ENCODE measurements at places on chromosomes 1 and 21.

- DNase-seq = no peak
Observed at GRCh38 chr1:10692401-10693021, 103.9 kb downstream of the CASZ1 start.

GRCh38 chr1:9590945-9591668 lies 2.4 kb downstream of the TMEM201 start:
- no peak for DNase-seq

DNA sequence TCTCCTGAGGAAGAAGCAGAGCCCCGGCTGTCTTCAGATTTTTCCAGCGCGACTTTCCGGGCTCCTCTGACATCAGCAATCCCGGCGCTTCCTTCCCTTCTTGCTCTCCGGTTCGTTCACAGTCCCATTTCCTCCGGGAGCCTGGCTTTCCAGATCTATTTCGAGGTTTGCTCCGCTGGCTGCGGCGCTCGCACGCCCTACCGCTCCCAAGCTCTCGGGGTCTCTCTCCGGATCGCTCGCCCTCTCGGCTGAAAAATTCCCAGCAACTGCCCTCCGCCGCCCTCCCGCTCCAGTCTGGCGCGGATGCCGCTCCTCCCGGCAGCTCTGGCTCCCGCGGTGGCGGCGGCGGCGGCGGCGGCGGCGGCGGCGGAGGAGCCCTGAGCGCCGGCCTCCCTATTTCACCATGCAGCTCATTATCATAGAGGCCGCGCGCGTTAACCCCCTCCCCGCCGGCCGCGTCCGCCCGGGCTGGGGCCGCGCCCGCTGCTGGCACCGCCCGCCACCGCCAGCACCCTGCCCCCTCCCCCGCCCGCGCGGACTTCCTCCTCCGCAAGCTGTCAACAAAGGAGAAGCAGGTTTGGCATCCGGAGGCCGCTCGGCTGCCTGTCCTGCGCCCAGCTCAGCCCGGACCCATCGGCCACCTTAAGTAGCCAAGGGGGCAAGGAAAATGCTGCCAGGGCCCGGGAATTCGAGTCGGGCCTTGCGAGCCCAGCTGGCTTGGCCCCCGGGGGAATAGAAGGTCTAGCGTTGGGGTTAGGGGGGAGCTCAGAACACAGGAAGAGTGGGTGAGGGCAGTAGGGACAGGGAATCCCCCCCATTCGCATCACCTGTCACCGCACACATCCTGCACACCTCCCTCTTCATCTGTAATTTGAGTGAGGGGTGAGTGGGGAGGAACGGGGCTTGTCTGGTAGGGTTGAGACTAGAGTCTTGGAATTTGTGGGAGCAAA lies at the start of gene PLXNA2:
Gene PLXNA2 (minus strand): TSS at position 418 of the 950 bp plus-strand sequence. CDS start 26,462 bp downstream, outside the sequence.
- DNase-seq = peak; percentile 74

DNA sequence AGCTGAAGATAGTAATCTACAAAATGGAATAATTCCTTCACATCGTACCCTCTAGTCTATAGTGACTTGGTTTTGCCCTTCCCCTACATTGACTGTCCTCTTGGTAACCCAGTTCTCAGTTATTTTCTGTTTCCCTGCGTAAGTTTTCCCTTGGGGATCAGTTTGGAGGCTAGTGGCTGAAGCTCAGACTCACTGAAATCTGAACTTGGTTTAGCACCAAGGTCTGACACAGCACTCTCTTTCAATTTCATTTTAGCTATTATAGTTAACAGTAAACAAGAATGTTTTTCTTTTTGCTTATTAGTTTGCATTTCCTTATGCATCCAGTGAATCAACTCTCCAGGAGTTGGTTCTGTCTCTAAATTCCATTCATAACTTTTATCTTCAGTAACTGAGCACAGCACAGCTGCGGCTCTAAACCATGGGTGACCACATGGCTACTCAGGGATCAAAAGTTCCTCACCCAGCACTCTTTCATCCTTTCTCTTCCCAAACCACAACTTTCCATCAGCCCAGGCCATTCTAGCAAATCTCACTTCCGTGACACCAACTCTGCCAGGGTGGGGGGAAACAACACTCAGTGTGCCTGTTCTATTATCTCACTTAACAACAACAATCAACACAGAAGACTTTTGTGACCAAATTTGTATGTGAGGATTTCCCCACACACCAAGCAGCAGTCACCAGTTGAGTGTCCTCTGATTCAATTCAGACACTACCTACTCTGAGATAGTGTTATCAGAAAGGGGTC lies 17.6 kb upstream of the IFI6 start:
- no peak for DNase-seq

GRCh38 chr1:87706203-87706602 lies 377.5 kb downstream of the LMO4 start:
- DNase-seq = no peak

DNA sequence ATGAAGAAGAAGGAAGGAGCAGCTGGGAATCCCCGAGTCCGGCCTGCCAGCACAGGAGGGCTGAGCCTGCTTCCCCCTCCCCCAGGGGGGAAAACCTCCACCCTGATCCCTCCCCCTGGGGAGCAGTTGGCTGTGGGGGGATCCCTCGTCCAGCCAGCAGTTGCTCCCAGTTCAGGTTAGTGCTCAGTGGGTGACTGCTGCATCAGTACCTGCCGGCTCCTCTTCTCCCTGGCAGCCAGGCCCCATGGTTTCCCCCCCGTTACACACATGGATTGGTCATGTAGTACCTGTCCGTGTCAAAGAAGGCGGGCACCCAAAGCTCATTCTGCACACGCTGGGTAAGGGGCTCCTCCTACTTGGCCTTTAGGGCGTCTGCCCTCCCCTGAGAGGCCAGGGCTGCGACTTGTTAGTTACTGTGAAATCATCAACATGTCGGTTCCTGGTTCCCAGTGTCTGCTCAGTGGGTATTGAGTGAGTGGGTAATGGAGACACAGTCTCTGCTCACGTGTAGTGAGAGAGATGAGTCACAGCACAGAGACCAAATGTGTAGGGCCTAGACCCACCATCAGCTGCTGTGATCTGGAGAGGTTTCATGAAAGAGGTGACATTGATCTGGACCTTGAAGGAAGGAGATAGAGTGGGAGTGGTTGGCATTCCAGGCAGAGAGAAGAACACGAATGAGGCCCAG lies 11.5 kb downstream of the NECAP2 start:
- DNase-seq = no peak
